ENCODE measurements at places on chromosomes 3 and 15.

DNA sequence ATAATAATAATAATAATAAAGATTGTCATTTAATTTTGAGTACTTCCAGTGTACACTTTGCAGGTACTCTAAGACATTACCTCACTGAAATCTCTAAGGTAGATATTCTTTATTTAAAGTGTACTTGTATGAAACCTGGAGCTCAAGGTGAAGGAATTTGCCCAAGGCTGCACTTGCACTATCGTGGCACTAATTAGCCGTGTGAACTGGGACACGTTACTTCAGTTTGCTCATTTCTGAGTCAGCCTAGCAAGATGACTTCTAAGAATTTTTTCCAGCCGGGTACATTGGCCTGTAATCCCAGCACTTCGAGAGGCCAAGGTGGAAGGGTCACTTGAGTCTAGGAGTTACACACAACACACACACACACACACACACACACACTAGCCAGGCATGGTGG is 33.5 kb downstream of the MLH1 start:
- no peak for DNase-seq

DNA sequence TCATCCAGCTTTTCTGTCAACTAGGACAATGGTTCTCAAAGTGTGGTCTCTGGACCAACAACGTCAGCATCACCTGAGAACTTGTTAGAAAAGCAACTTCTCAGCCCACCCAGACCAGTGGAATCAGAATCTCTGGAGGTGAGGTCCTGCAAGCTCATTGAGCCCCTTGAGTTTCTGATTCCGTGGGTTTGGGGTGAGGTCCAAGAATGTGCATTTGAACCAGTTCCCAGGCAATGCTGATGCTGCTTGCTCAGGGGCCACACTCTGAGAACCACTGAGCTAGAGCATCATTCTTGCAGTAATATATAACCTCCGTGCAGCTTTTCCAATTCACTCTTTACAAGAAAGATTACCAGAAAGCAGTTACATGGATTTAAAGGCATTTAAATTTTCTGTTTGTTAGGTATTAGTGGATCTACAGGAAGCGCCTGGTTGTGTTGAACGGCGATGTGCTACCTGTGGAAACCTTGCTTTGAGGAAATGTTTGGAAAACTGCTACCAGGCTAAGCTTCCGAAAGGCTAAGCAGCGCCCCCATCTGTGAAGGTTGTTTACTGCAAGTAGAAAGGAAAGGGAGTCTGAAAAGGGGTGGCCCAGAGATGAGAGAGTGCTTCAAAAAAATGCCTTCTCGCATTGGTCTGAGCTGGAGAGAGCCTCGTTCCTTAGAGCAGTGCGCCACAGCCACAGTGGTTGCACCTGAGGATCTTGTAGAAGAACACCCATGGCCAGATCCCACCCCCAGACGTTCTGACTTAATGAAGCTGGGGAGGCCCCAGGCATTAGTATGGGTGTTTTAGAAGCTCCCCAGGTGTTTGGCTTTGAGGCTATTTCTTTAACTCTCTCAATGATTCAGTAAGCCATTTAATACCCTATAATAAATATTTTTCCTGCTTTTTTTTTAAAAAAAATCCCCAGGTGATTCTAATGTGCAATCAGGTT is 50.0 kb downstream of the RLBP1 start:
- DNase-seq: peak; percentile 71

DNA sequence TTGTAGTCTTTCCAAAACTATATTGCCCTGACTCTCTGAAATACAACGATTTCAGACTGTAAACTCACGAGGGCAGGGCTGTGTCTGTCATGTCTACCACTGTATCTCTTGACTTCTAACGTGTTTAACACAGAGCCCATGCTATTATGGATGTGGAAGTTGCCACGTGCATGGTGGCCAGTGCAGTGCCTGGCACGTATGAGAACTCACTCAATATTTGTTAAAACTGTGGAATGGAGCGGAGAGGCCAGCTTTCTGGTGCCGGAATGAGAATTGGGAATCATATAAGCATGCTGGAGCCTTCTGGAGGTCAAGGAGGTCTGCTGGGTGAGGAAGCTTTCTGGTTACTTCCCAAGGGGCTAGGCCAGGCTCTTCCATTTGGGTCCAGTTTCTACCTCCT is 220.6 kb upstream of the LYSMD4 start:
- no peak for DNase-seq

- DNase-seq: no peak
Observed at GRCh38 chr3:124043023-124043422, 51.1 kb upstream of the ROPN1 start.

DNA sequence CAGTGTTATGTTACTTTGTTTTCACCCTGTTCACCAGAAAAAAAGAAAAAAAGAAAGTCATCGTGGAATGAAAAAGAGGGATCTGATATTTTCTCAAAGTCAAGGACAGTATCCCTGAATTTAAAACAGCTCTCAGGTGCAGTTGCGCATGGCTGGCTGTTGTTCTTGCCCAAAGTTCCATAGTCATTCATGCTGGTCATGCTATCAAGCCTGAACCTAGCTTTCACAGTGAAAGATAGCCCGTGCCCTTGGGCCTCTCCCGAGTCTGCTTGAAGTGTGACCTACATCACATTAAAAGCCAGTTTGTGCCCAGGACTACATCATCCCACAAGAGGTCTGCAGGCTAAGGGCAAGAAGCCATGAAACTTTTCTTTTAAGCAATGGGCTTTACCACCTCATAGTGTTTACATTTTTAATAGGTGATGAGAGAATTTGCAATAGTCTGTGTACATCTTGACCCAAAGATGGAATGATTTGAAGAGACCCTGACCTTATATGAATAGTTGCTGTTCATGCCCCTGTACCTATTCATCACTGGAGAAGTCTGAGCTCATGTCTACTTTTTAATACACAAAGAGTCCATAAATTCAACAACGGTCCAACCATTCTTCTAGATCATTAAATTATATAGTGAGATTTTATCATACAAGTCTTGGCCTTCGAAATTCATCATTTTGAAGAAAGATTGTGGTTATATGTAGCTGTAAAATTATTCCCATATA is 522.5 kb upstream of the MCTP2 start:
- DNase-seq: no peak

GRCh38 chr3:67661089-67661488 is 6.7 kb upstream of the SUCLG2 start:
- DNase-seq: no peak

- DNase-seq: no peak
Observed at GRCh38 chr3:31692751-31693150, 160.0 kb downstream of the STT3B start.

- no peak for DNase-seq
Observed at GRCh38 chr3:40518067-40518466, 6.7 kb upstream of the ZNF621 start.

- DNase-seq: peak; percentile 13
Observed at GRCh38 chr15:96171853-96172296, 158.6 kb upstream of the NR2F2 start.

DNA sequence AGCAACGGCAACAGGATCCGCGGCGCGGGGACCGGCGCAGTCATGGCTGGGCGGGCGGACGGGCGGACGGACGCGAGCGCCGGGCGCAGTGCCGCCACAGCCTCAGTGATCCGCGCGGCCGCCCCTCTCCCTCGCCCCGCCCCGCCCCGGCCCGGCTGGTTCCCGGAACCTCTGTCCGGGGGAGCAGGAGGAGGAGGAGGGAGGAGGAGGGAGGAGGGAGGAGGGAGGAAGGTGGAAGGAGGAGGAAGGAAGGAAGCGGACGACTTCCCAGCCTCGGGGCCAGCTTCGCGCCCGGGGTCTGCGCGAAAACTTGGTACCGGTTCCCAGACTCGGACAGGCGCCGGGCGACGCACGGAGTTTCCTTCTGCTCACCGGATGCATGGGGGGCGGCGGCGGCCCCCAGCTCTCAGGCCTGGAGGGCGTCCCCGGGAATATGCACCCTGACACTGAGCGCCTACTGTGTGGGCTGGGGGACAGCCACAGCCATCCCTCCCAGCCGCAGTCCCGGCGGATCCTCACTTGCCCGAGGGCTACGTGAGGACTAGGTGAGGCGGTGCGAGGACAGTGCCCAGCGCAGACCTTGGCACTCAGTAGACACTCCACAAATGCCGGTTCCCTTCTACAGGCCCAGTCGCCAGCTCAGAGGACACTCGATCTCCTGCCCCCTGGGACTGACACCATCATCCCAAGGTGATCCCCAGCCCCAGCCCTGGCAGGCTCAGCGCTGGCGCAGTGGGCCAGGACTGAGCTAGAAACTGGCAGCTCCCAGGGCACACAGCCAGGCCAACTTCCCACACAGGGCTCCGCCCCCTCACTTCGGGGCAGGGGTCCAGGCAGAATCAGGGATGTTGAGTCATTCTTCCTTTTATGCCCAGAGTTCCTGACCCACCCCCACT is at the start of gene SHISA5:
Gene SHISA5 (minus strand): TSS at position 124 of the 896 bp plus-strand sequence. CDS start 80 bp downstream, at position 44.
- peak; percentile 22 for DNase-seq

DNA sequence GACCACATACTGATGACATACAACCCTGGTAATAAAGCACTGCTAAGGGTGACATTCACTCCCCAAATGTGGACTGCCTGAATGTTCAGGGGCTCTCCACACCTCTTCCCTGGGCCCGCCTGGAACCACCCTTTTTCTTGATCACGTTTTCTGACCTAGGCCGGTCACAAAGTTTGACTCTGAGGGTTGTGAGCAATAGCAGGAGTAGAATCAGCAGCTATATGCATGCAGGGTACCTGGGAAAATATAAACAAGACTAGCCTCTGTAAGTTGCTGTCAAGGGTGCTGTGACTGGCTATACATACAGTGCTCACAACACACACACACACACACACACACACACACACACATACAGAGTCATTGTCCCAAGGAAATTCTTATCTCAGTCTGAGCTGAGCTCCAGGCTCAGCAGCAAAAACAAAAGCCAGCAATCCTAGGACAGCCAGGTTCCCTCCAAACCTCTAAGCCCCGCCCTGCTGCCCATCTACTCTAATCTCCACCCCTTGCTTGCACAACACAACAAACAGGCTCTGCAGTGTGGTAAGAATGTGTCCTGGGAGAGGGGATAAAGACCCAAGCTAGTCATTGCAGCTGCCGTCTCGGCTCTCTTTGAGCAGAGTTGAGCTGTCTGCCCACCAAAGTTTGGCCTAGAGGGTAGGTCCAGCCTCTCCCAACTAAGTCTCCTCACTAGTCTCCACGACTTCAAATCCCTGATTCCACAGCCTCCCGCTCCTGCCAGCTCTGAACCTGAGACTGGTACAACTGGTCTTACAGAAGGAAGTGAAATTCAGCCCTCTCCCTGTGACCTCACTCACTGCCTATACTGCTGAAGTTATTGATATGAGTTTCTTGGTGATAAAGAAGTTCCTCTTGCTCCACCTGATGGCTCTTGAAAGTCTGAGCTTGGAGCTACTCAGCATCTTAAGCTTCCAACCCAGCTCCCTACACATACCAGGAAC is 2.2 kb downstream of the BMF start:
- DNase-seq: peak; percentile 80

DNA sequence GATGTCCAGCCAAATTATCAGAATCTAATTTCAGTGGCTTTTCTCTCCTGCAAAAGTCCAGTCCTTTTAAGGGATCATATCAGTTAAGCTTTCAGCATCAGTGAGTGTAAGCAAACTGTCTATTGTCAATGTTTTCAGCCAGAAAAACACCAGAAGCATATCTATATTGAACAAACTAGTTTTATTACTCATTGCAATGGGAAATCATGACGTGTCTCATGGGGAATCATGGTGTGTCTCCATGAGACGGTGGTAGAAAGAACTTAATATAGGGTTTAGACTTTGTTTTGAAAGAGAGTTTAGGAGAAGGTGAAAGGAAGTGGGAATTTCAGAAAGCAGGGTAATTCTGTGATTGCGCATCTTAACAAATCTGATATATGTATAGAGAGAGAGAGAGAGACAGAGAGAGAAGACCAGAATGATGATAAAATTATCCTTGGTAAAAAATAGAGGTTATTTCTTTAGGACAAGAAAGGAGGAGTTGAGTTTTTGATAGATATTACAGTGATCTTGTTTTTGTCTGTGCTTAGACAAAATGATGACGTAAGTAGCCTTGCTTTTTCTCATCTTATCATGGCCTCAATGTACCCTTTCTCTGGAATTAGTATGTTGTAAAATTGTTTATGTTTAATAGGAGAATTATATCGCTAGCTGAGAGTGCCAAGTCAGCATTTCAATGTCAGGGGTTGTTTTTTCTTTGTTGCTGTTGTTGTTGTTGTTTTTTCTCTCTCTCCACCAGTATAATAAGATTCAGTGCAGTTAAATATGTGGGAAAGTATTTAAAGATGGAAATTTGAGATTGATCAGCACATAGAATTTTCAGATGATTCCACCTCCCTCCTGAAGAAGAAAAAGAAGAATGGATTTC is 129.9 kb upstream of the OSTN start:
- no peak for DNase-seq

DNA sequence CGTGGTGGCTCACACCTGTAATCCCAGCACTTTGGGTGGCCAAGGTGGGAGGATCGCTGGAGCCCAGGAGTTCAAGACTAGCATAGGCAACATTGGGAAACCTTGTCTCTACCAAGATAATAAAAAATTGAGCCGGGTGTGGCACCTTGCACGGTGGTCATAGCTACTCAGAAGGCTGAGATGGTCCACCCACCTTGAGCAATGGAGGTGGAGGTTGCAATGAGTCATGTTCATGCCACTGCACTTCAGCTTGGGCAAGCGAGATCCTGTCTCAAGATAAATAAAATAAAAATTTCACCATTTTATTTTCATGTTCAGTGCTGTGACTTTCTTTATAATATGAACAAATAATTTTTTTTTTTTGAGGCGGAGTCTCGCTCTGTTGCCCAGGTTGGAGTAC is 12.5 kb downstream of the MAPK6 start:
- no peak for DNase-seq

Data from NCI-H82 (cell line).